Mesenteric fat pad (tissue), 1 donor: ENCODE measurements at places on chromosomes 7 and 10. TPM values are rescaled to one million over a fixed set of nuclear protein-coding genes. Genes with fewer than 3 reads are reported as not detected.

DNA sequence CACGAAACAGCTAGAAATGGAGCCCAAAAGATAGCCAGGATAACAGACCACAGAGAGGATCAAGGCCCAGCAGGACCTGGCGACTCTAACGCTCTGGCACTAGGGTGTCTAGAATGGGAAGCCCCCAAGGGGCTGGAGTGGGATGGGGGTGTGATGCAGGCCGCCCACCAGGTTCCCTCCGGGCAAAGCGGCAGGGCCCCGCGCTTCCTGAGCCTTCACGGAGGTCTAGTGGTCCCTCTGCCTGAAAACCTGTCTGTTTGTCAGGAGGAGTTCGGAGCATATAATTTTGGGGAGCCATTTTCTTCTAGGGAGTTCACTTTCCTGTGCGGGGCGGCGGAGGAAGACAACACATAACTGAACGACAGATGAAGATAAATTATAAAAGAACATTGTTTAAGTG lies 48.2 kb upstream of the FXYD4 start:
- DNase-seq = no peak

Gene PEX1
- total RNA-seq = 12.5 TPM

Gene SRRM3
- total RNA-seq = 4.8 TPM

Gene ASZ1
- total RNA-seq = not detected

Gene GCK
- total RNA-seq = 0.48 TPM
